ENCODE measurements at places on chromosomes 1 and 21.

GRCh38 chr1:175188936-175189335 lies 3.6 kb downstream of the KIAA0040 start:
- peak; percentile 47 for DNase-seq

- DNase-seq = no peak
Measured at GRCh38 chr21:17631195-17631594, 18.5 kb upstream of the BTG3 start.

DNA sequence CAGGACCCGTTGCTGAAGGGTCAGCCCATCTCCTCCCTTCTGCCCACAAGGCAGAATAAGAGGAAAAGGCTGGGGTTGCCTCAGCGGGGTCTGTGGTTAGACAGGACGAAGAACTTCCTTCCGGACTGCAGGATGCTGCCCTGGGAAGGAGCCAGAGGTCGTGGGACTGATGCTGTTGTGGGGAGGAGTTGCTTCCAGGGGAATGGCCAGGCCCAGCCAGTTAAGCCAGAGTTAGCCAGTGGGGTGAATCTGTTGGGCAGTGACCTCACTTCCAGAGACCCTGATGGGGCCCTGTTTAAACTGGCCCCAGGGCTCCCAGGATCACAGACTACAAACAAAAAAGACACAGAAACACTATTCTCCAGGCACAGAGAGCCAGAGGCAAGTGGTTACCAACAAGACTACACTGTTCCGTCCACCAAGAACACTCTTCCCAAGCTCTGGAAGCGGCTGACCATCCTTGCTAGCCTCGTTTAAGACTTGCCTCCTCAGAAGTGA lies 13.0 kb downstream of the FAM229A start:
- no peak for DNase-seq

DNA sequence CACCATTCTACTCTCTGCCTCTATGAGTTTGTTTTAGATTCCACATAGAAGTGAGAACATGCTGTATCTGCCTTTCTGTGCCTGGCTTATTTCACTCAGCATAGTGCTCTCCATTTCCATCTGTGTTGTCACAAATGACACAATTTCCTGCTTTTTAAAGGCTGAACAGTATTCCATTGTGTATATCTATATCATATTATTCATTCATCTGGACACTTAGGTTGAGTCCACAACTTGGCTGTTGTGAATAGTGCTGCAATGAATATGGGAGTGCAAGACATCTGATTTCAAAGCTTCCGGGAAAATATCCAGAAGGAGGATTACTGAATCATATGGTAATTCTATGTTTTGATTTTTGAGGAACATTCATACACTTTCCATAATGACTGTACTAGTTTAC lies 20.1 kb upstream of the DONSON start:
- DNase-seq = no peak

GRCh38 chr1:117104986-117105385 lies 16.6 kb downstream of the TRIM45 start:
- DNase-seq = no peak

- no peak for DNase-seq
Measured at GRCh38 chr21:35206141-35207125, 157.3 kb upstream of the RUNX1 start.

DNA sequence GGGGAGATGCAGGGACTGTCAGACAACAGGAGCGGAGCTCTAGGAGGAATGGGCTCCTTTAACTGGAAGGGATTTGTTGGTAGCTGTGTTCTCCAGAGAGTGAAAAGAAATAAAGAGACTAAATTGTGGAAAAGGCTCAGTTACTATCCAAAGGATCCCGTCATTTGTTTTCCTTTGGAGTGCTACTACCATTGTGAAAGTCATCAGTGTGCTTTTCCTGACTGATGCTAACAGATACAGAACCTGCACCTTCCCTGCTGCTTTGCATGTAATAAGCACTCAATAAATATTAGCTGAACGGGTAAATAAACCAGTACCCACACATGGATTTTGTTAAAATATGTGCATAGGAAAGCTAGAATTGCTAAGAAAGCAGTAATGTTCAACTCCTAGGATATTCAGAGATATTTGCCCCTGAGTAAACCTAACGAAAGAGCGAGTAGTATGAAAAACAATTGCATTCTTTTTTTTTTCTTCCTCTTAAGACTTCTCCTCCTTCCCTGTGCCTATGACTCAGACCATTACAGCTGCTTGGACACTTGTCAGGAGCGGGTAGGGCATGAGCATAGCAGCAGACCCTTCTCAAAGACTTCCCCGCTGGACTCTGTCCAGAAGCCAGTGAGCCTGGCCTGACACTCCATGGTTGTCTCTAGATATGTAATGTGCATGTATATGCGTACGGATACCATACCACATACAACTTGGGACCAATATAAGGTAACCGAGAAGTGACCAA lies 41.7 kb downstream of the PTGFRN start:
- DNase-seq = peak; percentile 30

DNA sequence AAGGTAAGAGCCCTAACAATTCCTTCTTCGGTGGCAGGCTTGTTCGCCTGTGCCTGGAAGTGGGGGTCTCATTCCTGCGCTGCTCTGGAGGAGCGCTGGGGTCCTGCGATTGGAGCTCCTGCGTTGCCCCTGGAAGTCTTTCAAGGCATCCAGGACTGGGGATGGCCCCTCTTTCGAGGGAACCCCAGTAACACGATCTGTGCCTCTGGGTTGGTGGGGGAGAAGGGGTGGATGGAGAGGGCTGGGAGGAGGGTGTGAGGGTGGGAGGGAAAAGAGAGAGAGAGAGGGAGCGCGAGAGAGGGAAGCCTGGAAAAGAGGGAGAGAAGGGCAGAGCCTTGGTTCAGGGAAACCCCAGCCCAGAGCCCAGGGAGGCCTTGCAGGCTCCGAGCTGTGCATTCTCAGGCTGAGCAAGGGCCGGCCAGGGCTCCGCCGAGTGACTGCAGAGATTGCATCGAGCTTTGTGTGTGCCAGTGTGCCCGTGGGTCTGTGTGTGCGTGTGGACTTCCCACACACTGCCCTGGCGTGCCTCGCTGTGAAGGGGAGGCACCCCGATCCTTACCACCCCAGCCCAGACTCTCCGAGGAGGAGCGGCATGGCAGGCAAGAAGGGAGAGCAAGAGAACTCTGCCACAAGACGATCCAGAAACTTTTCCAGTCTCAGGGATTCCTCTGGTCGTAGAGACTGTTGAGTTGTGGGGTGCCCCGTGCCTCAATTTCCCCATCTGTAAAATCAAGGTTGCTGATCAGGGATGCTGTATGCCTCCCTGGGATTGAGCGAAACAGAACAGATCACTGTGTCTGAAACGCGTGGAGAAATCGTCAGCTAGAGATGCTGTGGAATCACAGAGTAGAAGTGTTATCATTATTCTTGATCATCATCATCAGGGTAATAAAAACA lies 619 bp downstream of the BCL9 start:
- DNase-seq = peak; percentile 56

DNA sequence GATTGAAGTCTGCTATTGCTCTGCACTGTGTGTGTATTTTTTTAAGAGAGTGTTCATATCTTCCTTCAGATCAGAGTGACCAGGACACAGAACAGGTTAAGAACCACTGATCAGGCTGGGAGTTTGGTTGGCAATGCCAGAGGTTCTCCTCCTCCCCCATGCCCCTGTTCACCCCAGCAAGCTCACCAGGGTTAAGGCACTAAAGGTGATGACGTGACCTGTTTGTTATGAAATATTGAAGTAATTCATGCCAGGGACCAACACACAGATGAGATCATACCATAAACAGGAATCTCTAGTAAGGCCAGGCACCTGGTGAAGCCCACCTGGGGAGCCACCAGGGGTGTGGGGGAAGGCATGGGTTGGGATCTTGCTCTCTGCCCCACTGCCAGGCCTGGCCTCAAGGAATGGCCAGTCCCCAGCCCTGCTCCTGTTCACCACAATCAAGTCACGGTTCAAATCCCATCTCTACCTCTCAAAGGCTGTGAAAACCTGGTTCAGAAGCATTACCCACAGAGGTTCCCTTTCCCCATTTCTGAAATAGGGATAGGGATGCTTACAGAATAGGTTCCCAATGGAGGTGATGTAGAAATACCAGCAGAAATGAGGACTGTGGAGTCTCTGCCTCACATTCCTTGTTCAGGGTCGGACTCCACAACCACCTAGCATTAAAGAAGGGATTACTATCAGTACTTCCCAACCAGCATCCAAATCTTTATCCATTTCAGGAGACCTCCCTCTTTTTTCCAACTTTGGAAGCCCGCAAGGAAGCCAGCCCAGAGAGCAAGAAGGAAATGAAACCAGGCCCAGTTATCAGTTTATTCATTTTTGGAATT lies 2.4 kb downstream of the ID3 start:
- no peak for DNase-seq

All from colonic mucosa (tissue), 4 donors.